ENCODE measurements at places on chromosomes 2 and 18.

GRCh38 chr18:51098082-51098481, 68.1 kb downstream of the SMAD4 start:
- DNase-seq, result no peak

DNA sequence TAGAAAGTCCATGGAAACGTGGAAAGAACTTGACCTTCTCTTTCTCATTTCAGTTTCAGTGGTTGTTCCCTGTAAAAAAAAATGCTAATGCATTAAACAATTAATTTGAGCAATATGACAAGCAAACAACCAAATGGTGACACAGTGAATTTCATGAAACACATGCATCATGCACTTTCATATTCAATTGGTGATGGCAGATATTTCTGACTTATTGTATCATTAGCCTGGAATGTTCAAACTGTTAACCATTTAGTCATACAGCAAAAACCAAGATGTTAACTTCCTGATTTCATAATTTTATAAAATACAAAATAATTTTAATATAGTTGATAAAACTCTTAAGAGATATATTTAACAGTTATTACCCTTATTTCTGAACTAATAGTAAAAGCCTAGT, 85.5 kb downstream of the SCN1A start:
- peak; percentile 55 for DNase-seq

- no peak for DNase-seq
Observed at GRCh38 chr2:68237976-68238580, 14.3 kb downstream of the PPP3R1 start.

DNA sequence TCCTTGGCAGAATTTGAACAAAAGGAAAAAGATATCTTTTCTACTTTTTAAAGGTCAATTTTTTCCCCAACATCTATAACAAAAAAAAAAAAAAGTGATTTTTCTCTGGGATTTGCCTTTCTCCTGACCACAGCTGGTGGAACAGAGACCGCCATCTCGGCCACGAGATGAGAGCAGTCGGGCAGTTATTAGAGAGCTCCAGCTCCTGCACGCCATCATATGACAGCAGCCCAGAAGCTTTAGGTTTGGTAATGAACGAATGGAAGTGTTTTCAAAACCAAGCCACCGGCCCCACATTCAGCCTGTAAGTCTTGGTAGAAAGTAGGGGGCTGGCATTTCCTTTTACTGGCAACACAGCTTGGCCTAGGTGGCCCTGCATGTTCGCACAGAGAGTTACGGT, 94.9 kb upstream of the FZD7 start:
- no peak for DNase-seq

DNA sequence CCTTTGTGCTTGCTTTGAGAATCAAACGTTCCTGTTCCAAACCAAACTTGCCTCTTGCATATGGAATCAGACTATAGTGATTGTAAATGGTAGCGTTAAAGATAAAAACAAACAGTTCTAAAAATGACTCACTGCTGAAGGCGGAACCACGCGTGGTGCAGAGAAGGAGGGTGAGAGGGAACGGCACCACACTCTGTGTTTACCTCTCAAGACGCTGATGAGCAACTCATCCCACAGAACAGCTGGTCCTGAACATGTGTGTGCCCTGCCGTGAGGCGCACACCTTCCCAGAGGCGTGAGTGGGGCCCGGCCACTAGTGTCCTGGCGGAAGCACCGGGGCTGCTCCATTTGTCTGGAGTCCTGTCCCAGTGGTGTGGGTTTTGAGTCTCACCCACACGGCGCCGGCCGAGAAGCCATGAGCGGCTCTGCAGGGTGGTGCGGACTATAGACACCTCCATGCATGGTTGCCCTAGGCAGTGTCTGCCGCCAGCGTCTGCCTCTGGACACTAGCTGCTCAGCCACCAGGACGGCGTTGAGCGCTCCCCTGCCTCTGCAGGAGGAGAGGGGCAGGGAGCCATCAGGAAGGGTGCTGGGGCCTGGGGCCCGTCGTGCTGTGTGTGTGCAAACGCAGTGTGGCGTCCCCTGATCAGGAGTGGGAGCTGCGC, 52.1 kb downstream of the NFATC1 start:
- DNase-seq, result peak; percentile 30

DNA sequence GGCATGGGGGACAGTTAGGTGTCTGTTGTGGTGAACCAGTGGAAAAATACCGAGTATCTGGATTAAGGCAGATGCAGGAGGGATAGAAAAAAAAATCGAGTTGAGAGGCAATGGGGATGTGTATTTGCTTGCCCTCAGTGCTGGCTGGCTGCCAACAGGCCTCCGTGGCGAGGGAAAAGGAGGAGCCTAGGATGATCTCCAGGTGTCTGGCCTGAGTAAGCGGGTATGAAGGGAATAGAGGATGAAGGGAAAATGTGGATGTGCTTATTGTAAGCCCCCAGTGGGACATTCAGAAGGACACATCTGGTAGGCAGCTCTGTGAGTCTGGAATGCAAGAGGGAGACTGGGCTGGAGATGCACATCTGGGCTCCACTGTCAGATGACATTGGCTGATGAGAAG, 22.8 kb downstream of the KCNS3 start:
- DNase-seq, result peak; percentile 6

GRCh38 chr2:72316774-72317173, 169.1 kb upstream of the CYP26B1 start:
- DNase-seq, result no peak

- peak; percentile 24 for DNase-seq
Observed at GRCh38 chr2:231716666-231717280, 8.4 kb downstream of the PTMA start.

GRCh38 chr2:229674830-229675530, 39.4 kb downstream of the DNER start:
- DNase-seq, result no peak

DNA sequence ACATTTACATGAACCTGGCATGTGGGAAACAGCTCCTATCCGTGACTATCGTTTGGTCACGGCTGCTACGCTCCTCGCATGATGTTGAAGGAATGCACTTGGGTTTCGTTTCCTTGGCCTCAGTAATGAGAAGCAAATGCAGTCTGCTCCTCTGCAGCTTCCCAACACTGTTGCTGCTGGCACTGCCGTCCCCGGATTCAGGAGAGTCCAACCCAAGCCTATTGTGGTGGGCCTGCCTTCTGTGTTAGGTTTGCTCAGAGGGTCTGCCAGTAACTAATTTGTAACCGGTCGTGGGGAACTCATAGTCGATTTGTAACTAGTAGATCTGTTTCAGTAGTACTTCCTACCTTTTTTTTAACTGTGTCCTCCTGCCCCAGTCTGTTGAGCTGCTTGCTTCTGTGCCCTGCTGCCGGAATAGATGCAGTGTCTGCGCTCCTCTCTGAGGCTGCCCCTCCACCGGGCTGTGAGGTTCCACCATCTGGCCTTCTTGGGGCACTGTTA, 58.4 kb downstream of the WDSUB1 start:
- DNase-seq, result peak; percentile 36

- peak; percentile 61 for DNase-seq
Observed at GRCh38 chr2:58039170-58039611, 7.4 kb upstream of the VRK2 start.

GRCh38 chr2:113105047-113105785, 22.2 kb upstream of the IL1RN start:
- DNase-seq, result peak; percentile 91

- no peak for DNase-seq
Observed at GRCh38 chr18:35717182-35717581, 135.6 kb downstream of the GALNT1 start.

DNA sequence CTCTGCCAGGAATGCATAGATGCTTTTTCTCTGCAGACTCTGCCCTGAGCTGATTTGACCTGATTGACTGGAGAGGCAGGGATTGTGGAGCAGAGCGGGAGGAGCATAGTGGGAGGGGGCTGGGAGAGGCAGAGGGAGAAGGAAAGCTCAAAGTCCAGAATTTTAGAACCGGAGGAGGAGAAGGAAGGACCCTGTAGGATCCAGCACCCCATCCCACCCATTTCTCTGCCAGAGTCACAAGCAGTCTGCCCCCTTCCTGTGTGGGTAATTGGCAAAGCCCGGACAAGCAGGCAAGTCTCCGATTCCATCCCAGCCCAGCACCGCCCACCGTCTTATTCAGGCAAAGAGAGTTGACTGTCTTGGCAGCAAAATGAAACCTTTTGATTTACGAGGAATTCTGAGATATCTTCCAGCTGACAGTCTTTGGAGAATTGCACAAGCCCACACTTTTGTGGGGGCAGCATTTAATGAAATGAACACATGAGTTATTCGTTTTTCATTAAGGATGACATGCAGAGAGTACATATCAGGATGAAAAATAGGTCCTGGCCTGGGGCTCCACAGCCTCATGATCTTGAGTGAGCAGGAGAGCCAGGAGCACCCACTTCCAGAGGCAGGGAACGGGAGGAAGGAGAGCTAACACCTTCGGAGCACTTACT, 103.1 kb downstream of the MCFD2 start:
- DNase-seq, result peak; percentile 99

GRCh38 chr18:52615321-52615720, 275.3 kb downstream of the DCC start:
- DNase-seq, result no peak

- peak; percentile 70 for DNase-seq
Observed at GRCh38 chr2:10402062-10402585, 46.0 kb downstream of the ODC1 start.

GRCh38 chr2:28544405-28544921, 48.6 kb downstream of the PLB1 start:
- DNase-seq, result no peak

DNA sequence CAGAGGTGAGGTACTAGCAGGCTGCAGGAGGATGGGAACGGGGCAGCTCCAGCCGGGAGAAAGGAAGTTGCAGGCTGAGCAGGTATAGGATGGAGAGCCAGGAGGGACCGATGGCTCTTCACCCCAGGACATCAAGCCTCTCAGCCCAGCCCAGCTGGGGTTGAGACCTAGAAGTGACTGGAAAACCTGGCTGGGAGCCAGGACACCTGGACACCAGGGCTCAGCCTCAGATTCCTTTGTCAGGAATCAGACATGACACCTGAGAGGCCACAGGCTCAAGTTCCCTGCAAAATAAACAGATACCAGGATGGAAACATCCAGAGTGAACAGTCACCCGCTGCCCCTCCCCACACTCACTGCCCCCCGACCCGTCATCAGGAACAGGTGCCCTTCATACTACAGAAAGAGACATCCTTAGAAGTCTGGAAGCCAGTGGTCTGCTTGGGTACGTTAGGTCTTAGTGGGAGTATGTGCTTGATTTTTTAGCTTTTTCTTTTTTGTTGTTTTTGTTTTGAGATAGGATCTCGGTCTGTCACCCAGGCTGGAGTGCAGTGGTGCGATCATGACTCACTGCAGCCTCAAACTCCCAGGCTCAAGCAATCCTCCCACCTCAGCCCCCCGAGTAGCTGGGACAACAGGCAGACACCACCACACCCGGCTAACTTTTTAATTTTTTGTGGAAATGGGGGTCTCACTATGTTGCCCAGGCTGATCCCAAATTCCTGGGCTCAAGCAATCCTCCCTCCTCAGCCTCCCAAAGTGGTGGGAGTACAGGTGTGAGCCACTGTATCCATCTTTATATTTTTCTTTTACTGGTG, 95.7 kb upstream of the STPG4 start:
- DNase-seq, result no peak

GRCh38 chr18:62037989-62038778, 145.4 kb upstream of the RNF152 start:
- DNase-seq, result peak; percentile 25

- DNase-seq, result peak; percentile 41
Observed at GRCh38 chr2:229129738-229130371, 141.2 kb downstream of the PID1 start.
